ENCODE measurements at places on chromosomes 16 and 17.

GRCh38 chr16:58234831-58235595 is 37.1 kb upstream of the CSNK2A2 start:
- DNase-seq = no peak

DNA sequence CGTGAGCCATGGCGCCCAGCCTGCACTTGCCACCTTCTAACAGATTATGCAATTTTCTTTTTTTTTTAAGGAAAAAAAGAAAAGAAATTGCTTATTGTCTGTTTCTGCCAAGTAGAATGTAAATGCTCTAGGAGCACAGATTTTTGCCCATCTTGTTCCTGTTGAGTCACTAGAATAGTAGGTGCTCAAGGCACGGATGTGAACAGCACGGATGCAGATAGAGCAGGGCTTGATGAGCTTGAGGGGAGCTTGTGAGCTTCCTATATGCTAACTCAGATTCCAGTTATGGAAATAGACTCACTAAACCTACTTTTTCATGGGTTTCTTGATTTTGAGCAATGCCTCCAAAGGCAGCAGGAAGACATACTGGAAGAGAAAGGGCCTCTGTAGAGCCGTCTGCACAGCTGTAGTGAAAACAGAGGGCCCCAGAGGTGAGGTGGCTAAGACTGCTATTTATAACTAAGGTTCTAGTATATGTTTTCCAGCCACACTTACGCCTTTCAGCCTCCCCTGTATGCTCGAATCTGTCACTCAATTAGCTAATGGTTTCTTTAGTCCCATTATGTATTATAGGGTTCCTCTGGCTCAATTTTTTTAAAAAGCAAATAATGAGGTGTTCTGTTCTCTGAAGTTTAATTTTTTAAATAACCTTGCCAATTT is 72.8 kb downstream of the WWP2 start:
- no peak for DNase-seq

- DNase-seq = no peak
These were observed 44.8 kb upstream of the MED13 start for GRCh38 chr17:62109924-62110323.

DNA sequence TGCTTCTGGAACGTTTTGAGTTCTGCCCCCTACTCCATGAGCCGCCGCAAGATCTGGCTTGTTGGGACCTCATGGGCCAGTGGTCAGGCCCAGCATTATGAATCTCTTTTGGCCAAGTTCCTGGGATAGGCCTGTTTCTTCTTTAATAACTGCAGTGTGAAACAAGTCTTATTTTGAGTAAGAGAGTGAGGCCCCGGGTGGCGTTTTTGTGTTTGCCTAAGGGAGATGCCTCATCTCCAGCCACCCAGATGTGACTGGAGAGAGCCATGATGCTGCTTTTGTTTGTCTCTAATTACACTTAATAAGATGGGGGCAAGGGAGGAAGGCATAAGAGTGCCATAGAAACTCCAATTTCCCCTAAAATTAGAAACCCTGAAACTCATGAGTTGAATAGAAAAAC is 39.8 kb downstream of the KSR1 start:
- no peak for DNase-seq

- no peak for DNase-seq
These were observed 13.7 kb downstream of the METTL22 start for GRCh38 chr16:8634991-8635736.

DNA sequence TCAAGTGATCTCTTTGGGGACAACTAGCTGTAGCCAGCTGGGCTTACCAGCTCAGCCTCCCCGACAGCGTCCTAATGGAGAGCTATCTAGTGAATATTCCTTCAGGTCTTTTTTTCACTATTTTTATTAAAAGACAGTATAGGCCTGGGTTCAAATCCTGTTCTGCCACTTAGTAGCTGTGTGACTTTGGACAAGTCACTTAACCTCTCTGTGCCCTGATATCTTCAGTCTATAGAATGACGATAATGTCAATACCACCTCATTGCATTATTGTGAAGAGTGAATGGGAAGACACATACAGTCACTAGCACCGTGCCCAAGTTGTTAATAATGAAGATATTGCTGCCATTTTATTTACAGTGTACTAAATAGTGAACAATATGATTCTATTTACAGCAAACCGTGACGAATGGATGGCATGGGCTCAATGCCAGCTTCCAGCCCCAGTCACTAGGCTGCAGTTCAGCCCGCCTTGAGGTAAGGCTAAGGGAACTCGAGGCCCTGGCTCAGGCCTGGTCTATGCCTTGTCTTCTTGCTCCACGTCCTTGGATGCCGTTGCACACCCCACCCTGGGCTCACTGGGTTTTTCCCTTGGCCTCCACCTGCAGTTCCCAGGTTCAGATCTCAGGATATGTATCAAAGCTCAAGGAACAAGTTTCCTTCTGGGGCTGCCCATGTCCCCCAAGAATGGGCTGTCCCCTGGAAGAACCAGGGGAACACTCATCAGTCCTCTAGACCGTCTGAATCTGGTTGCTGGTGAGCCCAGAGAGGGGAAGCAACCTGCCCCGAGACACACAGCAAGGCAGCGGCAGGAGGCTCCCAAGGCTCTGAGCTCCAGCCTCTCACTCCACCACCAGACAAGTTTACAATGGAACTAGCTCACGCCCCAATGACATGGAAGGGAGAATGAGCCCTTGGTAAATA is 95.4 kb upstream of the TNRC6C start:
- no peak for DNase-seq

- no peak for DNase-seq
These were observed 973 bp downstream of the SLC7A6 start for GRCh38 chr16:68265078-68265920.

DNA sequence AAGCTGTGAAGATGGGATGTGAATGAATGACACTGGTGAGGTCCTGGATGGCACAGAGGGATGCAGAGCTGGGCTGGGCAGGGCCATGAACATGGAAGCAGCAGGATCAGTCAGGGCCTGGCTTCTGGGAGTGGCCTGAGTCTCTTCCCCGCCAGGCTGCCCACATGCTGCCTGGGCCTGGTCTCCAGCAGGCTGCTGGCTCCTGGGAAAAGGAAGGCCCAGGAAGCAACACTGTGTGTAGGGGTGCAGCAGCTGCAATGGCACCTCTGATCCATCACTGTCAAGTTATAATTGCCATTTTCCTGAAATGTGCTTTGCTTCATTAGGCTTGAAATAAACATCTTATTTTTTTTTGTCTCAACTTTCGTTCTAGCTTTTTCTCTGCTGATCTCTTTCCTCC is 260.2 kb upstream of the N4BP1 start:
- DNase-seq = no peak

DNA sequence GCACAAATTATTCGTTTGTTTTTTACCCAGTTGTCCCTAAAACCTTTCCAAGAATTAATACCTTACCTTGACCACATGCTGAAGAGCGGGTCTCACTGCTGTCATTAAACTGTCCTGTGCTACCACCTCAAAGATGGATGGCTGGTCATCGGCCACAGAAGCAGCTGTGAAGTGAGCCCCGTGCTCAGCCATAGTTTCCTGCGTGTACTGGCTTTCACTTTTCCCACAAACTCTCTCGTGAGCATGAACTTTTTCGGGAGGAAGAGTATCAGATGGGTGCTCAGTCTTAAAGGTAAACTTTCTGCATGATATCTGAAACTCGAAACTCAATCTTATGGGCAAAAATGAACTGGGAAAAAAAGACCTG is 558 bp downstream of the PEX12 start:
- DNase-seq = no peak

GRCh38 chr17:45374501-45374900 is 57.7 kb upstream of the MAP3K14 start:
- no peak for DNase-seq

DNA sequence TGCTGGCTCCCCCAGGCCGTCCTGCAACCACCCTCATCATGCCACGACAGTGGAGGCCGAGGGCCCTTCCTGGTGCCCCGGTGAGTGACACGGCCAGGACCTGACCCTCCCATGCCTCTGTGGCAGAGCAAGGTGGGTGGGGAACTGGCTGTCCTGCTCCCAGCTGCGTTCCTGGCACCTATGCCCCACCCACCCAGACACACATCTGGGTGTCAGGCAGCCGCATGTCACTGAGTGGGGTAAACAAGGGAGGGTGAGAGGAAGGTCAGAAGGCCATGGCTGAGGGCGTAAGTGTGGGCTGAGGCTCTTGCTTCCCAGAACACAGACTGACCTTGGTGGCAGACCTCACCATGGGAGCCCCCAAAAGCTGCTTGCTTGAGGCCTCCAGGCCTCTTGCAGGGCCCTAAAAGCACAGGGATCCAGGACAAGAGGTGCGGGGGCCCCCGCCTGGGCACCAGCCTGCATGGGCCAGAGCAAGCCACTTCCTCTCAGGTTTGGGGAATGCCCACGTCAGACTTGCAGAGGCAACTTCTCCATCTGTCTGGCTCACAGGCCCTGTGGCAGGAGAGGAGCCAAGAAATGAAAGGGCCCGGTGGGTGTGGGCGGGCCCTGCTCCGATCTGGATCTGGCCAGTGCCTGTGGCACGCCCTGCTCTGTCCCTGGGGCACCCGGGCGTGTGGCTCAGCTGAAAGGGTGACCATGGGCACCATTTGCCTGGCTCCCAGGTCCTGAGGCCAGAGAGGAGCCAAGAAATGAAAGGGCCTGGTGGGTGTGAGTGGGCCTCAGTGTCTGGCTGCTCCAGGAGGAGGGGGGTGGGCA is 3.9 kb upstream of the CCDC57 start:
- DNase-seq = peak; percentile 24

DNA sequence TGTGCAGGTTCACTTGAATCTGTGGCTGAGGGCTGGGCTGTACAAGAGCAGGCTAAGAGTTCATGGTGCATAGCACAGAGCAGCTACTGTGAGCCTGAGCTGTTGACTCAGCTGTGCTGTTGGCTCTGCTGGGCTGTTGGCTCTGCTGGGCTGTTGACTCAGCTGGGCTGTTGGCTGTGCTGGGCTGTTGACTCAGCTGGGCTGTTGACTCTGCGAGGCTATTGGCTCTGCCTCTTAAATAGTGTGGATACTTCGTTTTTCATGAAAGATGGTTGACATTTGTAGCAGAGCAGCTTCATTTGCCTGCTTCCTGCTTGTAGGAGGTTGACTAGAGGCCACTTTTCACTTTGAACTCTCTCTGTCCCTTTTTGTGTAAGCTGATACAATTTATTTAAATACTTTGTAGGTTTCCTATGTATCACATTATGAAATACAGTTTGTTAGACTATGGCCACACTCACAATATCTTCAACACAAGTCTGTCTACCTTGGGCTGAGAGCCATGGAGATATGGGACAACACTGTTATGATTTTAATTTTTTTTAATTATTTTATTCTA is 40.3 kb upstream of the CCNF start:
- no peak for DNase-seq

DNA sequence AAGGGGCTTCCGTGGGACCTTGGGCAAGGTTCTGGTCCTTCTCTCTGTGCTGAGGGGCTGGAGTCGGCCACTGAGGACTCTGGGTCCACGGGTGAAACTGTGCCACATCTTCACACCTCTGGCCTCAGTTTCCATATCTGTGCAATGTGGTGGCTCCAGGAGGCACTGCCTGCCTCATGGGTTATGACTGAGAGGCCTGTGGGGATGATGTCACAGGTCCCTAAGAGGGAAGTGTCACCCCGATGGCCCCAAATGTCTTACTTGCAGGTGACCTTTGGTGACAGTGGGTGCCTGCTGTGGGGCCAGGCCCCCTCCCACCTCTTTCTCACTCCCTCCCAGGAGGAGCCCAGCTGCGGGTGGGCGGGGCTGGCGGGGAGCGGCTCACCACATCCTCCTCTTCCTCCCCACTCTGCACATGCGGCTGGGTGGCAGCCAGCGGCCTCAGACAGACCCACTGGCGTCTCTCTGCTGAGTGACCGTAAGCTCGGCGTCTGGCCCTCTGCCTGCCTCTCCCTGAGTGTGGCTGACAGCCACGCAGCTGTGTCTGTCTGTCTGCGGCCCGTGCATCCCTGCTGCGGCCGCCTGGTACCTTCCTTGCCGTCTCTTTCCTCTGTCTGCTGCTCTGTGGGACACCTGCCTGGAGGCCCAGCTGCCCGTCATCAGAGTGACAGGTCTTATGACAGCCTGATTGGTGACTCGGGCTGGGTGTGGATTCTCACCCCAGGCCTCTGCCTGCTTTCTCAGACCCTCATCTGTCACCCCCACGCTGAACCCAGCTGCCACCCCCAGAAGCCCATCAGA is at the start of gene IL21R:
Gene IL21R (plus strand): TSS at position 407 of the 801 bp plus-strand sequence. CDS start 27,898 bp downstream, outside the sequence.
- DNase-seq = no peak

DNA sequence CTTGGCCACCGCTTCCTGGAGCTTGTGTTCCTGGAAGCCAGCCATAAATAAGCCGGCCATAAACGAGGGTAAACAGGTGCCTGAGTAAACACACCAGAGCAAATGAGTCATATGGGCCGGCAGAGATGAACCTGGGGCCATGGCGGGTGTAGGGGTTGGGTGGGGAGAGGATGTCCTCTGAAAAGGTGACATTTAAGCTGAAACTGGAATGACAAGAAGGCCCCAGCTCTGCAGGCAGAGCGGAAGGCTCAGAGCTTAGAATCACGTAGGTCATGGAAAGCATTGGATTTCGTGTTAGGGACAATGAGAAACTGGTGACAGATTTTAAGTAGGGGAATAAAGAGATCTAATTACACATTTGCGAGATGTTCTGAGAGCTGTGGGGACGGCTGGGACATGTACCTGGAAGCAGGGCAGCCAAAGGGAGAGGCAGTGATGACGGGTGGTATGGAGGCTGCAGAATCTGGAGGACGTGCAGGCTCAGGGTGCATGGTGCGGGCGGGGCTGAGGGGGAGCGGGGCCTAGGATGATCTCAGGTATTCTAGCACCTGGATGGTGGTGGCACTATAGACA is 8.1 kb upstream of the DNASE1 start:
- no peak for DNase-seq

DNA sequence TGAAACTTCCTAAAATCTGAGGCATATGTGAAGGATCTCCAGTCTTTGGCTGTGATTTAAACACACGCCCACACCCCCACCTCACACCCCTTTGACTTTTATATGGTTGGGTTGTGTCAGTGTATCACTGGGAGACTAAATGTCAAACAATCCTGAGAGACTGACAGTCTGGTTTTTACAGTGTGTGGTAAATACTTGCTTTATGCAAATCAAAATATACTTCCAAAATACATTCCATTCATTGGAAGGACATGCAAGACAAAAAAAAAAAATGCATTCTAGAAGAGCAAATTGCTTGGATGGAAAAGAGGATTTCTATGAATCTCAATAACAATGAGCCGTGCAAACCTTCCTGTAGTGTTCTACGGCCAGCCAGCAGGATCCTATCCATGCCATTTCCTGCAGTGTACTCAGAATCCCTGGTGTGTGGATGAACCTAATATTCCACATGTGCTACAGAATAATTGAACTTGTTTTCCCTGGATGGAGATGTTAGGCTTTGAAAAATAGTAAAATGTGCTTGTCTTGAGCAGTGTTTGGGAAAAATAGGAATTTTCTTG is 602.1 kb upstream of the GOT2 start:
- no peak for DNase-seq

DNA sequence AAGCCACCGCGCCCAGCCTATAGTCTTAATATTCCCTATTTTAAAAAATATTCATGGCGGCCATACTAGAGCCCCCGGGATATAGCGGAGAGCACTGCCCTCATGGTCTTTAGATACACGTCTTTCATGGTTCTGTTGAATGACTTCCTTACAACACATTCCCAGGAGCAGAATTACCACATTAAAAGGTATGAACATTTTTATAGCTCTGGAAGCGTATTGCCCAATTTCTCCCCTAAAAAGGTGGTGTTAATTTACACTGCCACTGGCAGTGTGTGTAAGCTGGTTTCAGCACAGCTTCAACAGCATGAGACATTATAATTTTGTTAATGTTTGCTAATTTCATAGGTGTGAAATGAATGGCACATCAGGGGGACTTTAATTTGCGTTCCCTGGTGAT is 19.0 kb downstream of the C17orf100 start:
- DNase-seq = no peak

All from anterior cingulate cortex (tissue), 58 donors.